ENCODE measurements at places on chromosomes 13 and 19.

GRCh38 chr13:113952983-113953520, 20.8 kb downstream of the C13orf46 start:
- no peak for DNase-seq

GRCh38 chr13:36057041-36057440, 74.1 kb downstream of the DCLK1 start:
- no peak for DNase-seq

DNA sequence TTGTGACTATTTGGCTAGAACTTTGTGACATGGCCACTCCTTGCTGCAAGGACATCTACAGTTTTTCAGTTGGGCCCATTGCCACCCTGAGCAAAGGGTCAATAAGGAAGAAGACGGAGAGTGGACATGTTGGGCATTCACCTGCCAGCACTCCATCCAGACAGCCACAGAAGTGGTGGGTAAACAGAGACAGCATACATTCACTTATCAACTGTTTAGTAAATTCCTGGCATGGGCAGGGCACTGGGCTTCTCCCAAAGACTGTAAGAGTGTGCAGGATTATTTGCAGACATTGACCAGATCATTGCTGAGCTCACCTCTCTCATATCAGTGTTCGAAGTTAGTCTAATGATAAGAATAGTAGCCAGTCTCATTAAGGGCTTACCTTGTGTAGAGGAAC, 29.2 kb downstream of the SIPA1L3 start:
- no peak for DNase-seq

- DNase-seq = peak; percentile 52
Observed at GRCh38 chr19:6424195-6424938, at the start of gene KHSRP. KHSRP (minus strand) TSS chr19:6424811; CDS start chr19:6424701, 110 bp downstream.

DNA sequence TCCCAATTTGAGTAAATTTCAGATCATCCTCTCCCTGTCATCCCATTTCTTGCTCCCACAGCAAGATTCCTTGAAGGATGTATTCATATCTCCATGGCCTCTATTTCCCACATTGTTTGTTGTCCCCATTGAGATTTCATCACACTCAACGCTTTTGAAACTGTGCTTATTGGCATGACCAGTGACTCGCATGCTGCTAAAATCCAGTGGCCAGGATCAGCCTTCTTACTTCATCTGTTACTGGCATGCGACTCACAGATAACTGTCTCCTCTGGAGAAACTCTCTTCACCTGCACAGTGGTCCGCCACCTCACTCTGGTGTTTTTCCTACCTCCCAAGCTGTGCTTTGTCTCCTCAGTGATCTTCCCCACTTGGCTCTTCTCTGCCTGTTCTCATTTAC, 95.8 kb downstream of the WASF3 start:
- no peak for DNase-seq

- no peak for DNase-seq
Observed at GRCh38 chr19:31676271-31677004, 327.2 kb upstream of the TSHZ3 start.

GRCh38 chr13:60143775-60144174, 20.0 kb downstream of the DIAPH3 start:
- DNase-seq = no peak

GRCh38 chr13:112688560-112689302, 1.1 kb upstream of the ATP11A start:
- peak; percentile 51 for DNase-seq

DNA sequence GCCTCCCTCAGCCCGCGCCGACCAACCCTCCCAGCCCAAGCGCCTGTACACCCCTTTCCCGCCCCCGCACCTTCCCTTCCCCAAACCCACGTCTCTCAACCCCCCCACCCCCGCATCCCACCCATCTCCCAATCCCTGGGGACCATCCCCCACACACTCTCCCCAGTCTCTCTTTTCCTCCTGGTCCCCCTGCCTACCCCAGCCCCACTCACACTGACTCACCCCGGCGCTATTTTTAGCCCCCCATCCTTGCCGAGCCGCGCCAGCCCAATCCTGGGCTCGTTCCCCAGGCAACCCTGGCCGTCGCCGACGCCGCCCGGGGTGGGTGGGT, 11.7 kb downstream of the CIC start:
- no peak for DNase-seq

GRCh38 chr13:71290963-71291841, 575.8 kb downstream of the DACH1 start:
- peak; percentile 33 for DNase-seq

DNA sequence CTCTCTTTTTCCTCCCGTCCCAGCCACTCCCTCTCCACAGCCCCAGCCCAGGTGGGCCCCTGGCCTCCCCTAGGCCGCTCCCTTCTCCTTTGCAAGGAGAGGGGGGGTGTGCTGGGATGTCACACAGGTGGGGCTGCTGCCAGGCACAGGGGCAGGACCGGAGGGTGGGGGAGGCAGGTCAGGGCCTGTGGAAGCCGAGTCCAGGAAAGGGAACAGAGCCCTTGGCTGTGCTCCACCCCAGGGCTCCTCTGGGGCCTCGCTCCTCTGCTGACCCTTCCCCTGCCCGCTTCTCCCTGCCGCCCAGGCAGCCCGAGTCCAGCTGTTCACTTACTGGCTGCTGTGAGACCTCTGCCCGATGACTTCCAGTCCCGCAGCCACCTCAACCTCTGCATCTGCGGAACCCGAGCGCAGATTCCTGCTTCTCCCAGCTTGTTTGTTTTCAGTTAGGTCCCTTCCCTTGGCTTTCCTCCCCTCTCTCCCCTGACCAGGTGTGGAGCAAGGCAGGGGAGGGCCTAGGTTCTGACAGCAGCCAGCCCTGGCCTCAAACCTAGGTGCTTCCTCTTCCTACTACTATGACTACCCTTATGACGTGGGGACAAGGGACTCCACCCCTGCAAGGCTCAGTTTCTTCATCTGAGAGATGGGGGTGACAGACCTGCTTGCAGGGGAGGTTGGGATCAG, 850 bp upstream of the KLK11 start:
- DNase-seq = no peak

DNA sequence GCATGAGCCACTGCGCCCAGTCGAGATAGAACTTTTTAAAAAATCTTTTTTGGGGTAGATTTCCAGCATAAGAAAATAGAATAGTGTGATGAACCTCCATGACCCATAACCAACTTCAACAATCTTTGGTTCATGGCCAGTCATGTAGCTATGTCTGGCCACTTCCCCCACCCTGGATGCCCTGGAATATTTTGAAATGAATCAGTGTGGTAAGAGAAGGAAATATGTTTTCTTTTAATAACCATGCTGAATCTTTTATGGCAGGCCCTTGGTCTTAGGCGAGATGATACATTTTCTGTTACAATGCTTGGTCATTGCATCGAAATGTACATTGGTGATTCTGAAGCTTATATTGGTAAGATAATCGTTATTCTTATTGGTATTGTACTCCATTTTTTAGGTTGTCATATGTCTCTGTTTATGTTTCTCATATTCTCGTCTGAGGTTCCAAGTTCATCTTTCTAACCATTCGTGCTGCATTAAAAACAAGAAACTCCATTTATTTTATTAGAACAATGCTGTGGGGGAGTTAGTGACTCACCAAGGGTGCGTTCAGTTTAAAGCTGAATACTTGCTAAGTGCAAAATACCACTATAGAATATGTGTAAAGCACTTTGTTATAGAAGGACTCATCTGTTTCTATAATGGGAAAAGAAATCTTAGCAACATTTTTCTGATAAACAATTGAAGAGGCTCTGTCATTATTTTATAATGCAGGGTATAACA, 16.4 kb upstream of the UPF3A start:
- DNase-seq = no peak

DNA sequence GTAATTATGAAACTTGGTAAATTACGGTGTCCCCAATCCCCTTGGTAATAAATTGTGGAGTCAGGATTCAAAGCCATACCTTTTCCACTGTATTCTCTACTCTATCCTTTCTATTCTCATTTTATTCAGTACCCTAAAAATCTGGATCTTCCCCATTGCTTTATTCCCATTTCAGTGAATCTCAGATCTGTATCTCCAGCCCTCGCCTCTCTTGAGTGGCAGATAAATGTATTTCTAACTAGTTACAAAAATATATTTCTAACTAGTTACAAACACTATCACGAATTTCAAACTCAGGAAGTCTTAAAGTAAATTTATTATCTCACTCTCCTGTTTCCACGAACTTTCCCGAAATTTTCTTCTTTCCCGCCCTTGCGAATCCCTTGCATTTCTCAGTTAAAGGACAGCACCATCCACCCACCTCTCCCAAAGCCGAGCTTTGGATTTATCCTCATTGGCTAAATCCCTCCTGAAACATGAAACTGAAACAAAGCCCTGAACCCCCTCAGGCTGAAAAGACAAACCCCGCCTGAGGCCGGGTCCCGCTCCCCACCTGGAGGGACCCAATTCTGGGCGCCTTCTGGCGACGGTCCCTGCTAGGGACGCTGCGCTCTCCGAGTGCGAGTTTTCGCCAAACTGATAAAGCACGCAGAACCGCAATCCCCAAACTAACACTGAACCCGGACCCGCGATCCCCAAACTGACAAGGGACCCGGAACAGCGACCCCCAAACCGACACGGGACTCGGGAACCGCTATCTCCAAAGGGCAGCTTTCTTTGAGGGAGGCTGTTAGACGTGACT, 164.3 kb upstream of the PABPC3 start:
- no peak for DNase-seq

GRCh38 chr19:40607311-40608239, 6.4 kb downstream of the LTBP4 start:
- DNase-seq = no peak

GRCh38 chr13:95150555-95150954, 150.7 kb downstream of the ABCC4 start:
- no peak for DNase-seq

DNA sequence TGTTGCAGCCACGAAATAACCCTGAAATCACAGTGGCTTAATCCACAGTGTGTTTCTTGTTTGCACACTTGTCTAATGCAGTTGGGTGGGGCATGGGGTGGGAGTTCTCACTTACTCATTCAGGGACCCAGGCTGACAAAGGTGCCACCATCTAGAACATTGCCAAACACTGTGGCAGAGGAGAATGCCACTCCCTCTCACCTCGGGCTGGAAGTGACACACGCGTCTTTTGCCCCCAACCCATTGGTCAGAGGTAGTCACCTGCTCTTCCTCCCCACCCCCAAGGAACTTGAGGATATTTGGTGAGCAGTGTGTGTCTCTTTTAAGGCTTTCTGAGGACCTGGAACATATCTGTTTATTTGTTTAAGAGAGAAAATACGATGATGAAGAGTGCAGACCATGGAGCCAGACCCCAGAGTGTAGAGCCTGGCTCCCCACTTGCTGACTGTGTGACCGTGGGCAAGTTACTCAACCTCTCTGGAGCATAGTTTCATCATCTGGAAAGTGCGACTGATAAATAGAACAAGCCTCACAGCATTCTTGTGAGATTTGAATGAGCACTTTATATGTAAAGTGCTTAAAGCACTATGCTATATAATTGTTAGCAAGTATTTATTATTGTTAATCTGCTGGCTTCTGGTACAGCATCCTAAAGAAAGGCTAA, 17.4 kb downstream of the GPR183 start:
- peak; percentile 33 for DNase-seq

GRCh38 chr19:38394488-38394887, 6.0 kb downstream of the SPRED3 start:
- DNase-seq = peak; percentile 81

DNA sequence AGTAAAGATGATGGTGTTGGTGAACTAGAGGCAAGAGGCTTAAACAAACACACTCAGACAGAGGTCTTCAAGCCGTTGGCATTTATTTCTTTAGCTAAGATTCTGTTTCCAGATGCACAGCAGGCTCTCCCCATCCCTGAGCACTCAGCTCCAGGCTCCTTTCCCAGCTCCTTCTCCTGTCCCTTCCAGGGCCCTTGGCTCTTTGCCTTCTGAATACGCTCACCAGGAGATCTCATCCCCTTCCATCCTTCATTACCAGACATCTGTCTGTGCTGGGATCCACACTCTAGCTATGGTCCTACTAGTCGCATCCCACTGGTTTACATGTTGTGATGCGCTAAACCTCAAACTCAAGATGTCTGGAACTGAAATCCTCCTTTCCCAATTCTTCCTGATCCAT, 25.3 kb upstream of the DOCK9 start:
- no peak for DNase-seq

DNA sequence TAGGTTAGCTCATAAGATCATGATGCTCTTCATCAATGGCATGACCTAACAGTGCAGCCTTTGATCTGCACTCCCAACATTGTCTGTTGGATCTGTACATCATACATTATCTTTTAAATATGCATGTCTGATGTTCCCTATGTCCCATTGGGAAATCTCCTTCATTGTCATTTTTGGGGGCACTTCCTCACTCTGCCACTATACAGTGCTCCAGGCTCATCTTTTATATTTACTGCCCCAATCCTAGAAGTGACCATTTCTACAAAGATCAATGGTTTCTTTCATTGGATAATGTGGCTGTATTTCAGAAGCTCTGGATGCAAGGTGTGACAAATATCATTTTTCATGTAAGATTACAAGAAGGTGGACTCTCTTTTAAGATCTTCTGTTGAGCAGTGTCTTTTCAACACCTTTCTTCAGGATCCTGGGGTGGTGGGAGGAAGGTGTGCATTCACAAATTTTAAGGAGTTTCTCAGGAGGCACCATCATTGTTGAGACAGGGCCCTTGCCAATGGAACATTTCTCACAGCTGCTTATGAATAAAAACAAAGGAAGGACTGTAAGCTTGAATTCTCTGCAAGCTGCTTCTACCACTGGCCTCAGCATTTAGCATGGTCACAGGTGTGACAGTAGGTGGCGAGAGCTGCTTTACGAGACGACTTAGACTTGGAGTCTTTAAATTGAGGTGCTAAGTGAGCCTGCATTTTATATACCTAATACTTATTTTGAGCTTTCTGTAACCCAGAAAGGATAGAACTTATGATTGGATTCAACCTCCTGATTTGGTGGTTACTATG, 403.0 kb downstream of the LMO7 start:
- DNase-seq = no peak

- no peak for DNase-seq
Observed at GRCh38 chr19:55118401-55118991, 1.1 kb upstream of the PPP1R12C start.

- peak; percentile 66 for DNase-seq
Observed at GRCh38 chr19:7869910-7870511, 4.2 kb downstream of the PRR36 start.

- DNase-seq = no peak
Observed at GRCh38 chr13:111217641-111218040, 102.5 kb downstream of the ARHGEF7 start.

GRCh38 chr19:47491358-47492136, 7.5 kb upstream of the KPTN start:
- DNase-seq = no peak

DNA sequence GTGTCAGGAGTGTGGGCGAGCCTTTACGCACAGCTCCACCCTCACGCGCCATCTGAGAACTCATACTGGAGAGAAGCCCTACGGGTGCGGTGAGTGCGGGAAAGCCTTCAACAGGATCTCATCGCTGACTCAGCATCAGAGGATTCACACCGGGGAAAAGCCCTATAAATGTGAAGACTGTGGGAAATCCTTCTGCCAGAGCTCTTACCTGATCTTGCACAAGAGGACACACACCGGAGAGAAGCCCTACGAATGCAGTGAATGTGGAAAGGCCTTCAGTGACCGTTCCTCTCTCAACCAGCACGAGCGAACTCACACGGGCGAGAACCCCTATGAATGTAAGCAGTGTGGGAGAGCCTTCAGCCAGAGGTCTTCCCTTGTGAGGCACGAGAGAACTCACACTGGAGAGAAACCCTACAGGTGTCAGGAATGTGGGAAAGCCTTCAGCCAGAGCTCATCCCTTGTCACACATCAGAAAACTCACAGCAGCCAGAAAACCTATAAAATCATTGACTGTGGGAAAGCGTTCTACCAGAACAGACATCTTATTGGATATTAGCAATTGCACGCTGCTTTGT, 6.9 kb upstream of the ZNF555 start:
- DNase-seq = no peak

GRCh38 chr13:29279356-29280254, 315.9 kb downstream of the SLC7A1 start:
- DNase-seq = no peak

- DNase-seq = no peak
Observed at GRCh38 chr13:26735677-26736076, 24.9 kb downstream of the GPR12 start.

Measured in activated naive CD4-positive, alpha-beta T cell treated with anti-CD3 and anti-CD28 coated beads, Interleukin-2, amount 50 U/mL, for 16 hours (primary cell).